ENCODE measurements at places on chromosomes 6 and 20.
A peak's percentile ranks its signal among the peaks of the same experiment; 100 is the strongest.

- no peak for DNase-seq
These were observed 34.7 kb downstream of the HM13 start for GRCh38 chr20:31548820-31549512.

GRCh38 chr6:27667657-27668441, 194.9 kb upstream of the ZNF184 start:
- no peak for DNase-seq

- no peak for DNase-seq
These were observed 71.4 kb upstream of the PREP start for GRCh38 chr6:105474234-105474633.

GRCh38 chr20:12262747-12263146, 345.1 kb downstream of the BTBD3 start:
- no peak for DNase-seq

GRCh38 chr6:155216312-155217046, 47.3 kb upstream of the CLDN20 start:
- no peak for DNase-seq

GRCh38 chr6:1950631-1951030, 294.8 kb downstream of the GMDS start:
- DNase-seq: no peak

- DNase-seq: no peak
These were observed 5.9 kb upstream of the MRS2 start for GRCh38 chr6:24396824-24397223.

DNA sequence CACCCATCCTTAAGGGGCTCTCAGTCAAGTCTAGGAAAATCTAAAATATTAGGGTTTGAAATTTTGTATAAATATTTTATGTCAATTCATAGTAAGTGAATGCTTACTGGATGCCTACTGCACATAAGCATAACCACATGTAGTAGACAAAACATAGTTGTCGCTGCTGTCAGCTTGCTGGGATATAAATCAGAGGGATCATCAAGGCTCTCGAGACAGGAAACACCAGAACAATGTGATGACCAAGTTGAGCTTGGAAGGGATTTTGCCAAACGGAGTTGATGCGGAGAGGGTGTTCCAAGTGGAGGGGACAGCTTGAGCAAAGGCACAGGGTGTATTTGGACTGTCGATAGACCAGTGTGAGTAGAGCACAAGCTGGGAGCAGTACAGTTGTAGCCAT, 105.8 kb upstream of the SUPT3H start:
- DNase-seq: no peak

GRCh38 chr20:52275181-52275691, 83.7 kb upstream of the ZFP64 start:
- no peak for DNase-seq

GRCh38 chr6:112218563-112218962, 35.8 kb downstream of the LAMA4 start:
- DNase-seq: no peak

DNA sequence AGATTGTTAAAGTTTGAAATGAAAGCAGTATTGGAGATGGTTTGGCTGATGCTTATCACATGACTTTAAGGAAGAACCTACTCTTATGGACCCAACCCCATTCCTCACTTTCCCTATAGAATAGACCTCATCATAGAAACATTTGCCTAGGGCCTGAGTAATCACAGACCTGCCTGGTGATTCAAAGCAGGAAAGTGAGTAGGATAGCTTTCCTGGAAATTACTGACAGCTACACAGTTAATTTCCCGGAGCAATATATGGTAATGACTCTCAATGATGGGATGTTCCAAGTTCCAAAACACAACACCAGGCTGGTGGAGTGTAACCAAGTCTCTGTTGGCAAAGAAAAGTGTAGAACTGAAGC, 233.8 kb downstream of the SIM1 start:
- peak; percentile 35 for DNase-seq

DNA sequence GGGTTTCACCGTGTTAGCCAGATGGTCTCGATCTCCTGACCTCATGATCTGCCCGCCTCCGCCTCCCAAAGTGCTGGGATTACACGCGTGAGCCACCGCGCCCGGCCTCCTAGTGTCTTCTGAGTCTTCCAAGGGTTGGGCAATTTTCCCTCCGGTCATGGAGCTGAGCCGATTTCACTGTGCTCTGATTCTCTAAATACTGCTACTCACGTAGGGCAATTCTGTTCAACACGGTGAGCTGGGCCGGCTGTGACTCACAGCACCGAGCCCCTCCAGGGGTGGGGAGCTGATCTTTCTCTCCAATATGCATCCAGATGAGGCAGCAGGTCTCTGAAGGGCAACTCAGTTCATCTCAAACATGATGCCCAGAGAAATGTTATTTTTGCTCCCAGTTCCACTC, 71.6 kb upstream of the CD93 start:
- peak; percentile 75 for DNase-seq

DNA sequence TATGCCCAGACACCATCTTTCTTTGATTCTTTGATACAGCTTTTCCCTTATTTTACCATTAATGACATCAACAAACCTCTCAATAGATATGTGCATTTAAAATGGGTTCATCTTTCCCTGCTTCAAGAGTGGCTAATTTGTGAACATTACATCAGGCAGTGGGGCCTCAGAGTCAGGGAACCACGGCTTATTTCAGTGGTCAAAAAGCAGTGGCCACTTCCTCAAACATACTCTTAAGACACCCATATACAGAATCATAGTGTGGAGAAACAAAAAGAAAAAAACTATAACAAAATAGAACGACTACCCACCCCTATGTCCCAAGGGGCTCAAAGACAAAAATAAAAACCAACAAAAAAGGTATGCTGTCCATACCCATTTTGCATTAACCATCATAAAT, 12.9 kb downstream of the SALL4 start:
- DNase-seq: no peak

DNA sequence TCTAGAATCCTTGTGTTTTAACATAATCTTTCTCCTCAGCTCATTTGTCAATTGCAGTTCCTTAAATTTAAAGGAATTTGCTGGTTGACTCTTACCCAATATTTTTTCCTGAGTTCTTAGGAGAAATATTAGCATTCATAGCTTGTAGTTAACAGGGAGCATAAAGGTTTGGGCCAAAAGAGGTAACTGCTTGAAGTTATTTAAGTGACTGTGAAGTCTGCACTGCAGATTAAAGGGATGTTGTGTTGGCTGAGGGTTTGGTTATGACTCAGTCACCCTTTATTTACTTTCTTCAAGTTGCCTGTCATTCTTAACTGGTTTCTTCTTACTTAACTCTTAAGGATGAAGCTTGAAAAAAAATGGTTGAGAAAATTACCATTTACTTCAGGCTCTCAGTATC, 220.3 kb upstream of the LAMP5 start:
- peak; percentile 24 for DNase-seq

GRCh38 chr6:154080461-154081189, 41.6 kb downstream of the OPRM1 start:
- DNase-seq: no peak

- no peak for DNase-seq
These were observed 153.6 kb upstream of the QKI start for GRCh38 chr6:163260911-163261310.

GRCh38 chr6:63268574-63268973, 51.2 kb downstream of the LGSN start:
- no peak for DNase-seq

DNA sequence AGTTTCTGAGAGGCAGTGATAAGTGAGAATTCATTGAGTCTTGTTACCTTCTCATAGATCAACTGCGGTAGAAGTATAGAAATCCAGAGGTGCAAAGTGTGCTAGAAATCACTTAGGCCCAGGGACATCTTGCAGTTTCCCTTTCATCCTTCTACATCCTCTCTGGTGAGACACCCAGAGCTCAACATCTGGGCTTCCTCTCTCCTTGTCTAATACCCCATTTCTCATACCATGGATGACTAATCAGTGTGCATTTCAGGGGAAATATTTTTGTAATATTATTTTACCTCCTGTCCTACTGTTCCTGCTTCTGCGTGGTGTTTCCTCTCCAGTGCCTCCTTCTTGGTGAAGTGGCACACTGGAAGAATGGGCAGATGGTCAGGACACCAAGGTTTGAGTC, 322.4 kb downstream of the TFAP2B start:
- no peak for DNase-seq

DNA sequence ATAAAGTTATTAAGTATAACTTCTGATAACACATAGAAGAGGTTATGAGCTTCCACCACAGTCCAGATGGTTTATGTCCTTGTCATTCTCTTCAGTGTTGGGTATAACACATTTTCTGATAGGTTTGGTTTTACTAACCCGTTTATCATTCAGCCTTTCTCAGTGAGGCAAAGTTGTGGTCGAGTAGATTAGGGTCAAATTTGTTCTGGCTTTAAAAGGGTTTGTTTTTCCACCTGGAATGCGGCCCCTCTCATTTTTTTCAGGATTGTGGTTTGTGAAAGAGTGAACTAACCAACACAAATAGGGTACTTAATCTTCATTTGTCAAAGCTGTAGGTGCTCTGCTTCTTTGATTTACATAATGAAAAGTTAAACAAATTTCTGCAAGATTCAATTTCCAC, 204.2 kb upstream of the ASCC3 start:
- no peak for DNase-seq

Measured in mammary epithelial cell (primary cell).